Bladder microvascular endothelial cell (primary cell): ENCODE measurements at places on chromosomes 16 and 17. TPM values are rescaled to one million over a fixed set of nuclear protein-coding genes. Genes with fewer than 3 reads are reported as not detected.

Gene ATP1B2
- not detected in 2 replicates for total RNA-seq

Gene IFI35
- total RNA-seq, result 10.4 and 21.9 TPM in 2 replicates

Gene PLCD3
- 10.2 and 31.5 TPM in 2 replicates for total RNA-seq

Gene RNF227
- 1.3 and 3.0 TPM in 2 replicates for total RNA-seq
